T-cell (primary cell): ENCODE measurements at places on chromosomes 16 and 17. TPM values are rescaled to one million over a fixed set of nuclear protein-coding genes. Genes with fewer than 3 reads are reported as not detected.

GRCh38 chr17:18191236-18191667 lies 7.6 kb downstream of the ALKBH5 start:
- no peaks in the 10 kb centered on the region for H3K27me3 ChIP-seq
- no peak overlapping the region for H3K4me3 ChIP-seq
- no peak for DNase-seq
- peaks cover 14% of the 10 kb centered on the region for H3K36me3 ChIP-seq

DNA sequence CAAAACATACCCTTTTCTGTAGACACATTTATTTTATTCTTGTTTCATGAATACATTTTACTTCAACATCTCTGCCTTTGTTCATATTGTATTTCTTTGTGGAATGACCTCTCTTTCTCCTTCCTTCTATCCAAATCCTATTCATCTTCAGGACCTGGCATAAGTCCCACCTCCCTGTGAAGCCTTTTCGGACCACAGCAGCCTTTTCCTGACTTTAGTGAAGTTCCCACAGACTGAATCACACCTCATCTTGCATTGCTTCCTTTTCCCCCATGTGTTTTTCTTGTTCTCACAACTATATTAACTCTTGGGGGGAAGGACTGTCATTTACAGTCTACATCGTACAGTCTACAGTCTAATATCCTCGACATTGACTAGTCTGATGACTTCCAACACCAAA lies 58.2 kb downstream of the MFSD11 start:
- no peak for DNase-seq
- no peaks in the 10 kb centered on the region for H3K27me3 ChIP-seq
- no peaks in the 10 kb centered on the region for H3K36me3 ChIP-seq
- no peak overlapping the region for H3K4me3 ChIP-seq
- no peak overlapping the region for H3K27ac ChIP-seq

- no peaks in the 10 kb centered on the region for H3K36me3 ChIP-seq
- no peak overlapping the region for H3K4me3 ChIP-seq
- peaks cover 6% of the 10 kb centered on the region for H3K4me1 ChIP-seq
- DNase-seq = no peak
- H3K27me3 ChIP-seq = no peaks in the 10 kb centered on the region
Measured at GRCh38 chr17:74892013-74892841, 1.2 kb downstream of the FADS6 start.

NPB gene
- total RNA-seq = 0.43 TPM

- no peaks in the 10 kb centered on the region for H3K27me3 ChIP-seq
- peaks cover 20% of the 10 kb centered on the region for H3K4me1 ChIP-seq
- H3K36me3 ChIP-seq = no peaks in the 10 kb centered on the region
- DNase-seq = no peak
- no peak overlapping the region for H3K27ac ChIP-seq
Measured at GRCh38 chr17:57289613-57290012, 33.3 kb downstream of the MSI2 start.

DNA sequence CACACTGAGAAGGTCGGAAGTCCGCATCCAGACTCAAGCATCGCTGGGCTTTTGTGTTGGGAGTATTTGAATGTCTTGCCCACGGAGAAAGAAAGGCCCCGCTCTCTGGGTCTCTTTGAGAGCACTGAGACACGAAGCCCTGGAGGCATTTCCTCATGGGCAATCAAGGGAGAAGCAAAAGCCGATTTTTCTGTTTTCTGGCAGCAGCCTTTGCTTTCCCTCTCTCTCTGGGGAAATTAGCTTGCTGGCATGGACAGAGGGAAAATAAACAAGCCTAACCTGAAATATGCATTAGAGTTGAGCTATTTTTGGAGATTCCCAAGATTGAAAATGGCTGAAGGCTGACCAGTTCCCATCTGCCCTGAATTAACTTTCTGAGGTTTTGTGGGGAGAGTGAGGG lies 238.7 kb downstream of the HAPSTR1 start:
- no peak overlapping the region for H3K4me3 ChIP-seq
- no peaks in the 10 kb centered on the region for H3K4me1 ChIP-seq
- DNase-seq = no peak
- no peak overlapping the region for H3K27ac ChIP-seq
- no peaks in the 10 kb centered on the region for H3K36me3 ChIP-seq

CTF1 gene
- total RNA-seq = not detected

PRAC1 gene
- not detected for total RNA-seq

MTMR4 gene
- 53.1 TPM for total RNA-seq

GRCh38 chr17:48892940-48893645 lies 506 bp downstream of the ATP5MC1 start:
- H3K4me1 ChIP-seq = peaks cover 20% of the 10 kb centered on the region
- H3K4me3 ChIP-seq = peak overlapping the region; percentile 81
- no peaks in the 10 kb centered on the region for H3K27me3 ChIP-seq
- peak; percentile 8 for DNase-seq
- peak overlapping the region; percentile 93 for H3K27ac ChIP-seq

DNA sequence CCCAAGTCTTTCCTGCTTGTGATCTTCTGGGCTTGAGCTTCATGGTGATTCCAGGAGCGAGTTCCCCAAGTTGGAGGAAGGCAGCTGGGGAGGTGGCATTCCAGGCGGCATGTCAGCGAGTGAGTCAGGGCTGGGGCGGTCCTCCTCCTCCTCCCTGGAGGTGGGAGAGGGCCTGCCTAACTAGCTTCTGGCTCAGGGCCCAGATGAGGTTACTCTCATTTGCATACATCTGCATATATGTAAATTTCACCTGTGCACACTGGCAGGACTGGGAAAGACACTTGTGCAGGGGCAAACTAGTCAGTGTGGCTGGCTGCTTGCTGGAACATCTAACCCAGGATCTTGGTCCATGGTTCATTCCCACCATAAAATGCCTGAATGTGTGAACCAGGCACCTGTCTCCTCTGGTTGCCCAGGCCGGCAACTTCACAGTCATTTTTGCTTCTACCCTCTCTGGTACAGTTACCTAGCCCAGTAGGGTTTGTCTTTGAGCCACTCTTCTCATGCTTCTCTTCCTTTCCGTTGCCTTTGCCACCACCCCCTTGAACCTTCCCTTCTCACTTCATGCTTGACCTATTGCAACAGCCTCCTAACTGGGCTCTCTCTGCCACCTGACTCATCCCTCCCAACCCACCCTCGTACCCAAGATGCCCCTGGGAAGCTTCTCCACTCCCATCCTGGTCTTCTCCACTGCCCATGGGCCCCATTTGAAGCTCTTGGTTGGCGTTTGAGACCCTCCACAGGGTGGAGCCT lies 9.6 kb upstream of the DLX4 start:
- no peak overlapping the region for H3K4me3 ChIP-seq
- no peak for DNase-seq
- no peaks in the 10 kb centered on the region for H3K36me3 ChIP-seq

DNA sequence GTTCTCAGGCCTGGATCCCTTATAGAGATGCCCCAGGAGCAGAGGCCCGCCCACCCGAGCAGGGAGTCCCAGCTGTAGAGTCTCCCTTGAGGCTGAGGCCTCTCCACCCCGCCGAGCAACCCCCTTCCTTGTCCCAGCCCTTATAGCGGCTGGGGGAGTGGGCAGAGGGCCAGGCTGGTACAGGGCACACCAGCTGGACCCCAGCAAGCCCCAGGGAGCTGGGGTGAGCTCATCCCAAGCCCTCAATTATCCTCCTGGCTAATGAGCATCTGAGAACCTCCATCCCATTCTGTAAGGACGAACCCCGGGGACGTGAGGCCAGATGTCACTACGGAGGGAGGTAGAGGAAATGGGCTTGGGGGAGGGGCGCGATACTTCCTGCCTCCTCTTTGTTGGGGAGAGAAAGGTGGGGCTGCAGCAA lies 3.2 kb upstream of the SNN start:
- H3K27ac ChIP-seq = peak overlapping the region; percentile 62
- H3K4me3 ChIP-seq = peak overlapping the region; percentile 60
- H3K36me3 ChIP-seq = no peaks in the 10 kb centered on the region
- H3K27me3 ChIP-seq = no peaks in the 10 kb centered on the region
- peaks cover 24% of the 10 kb centered on the region for H3K4me1 ChIP-seq

- H3K4me1 ChIP-seq = no peaks in the 10 kb centered on the region
- H3K27me3 ChIP-seq = no peaks in the 10 kb centered on the region
- no peaks in the 10 kb centered on the region for H3K36me3 ChIP-seq
- no peak for DNase-seq
Measured at GRCh38 chr16:83626676-83627075, 181.1 kb upstream of the HSBP1 start.

DNA sequence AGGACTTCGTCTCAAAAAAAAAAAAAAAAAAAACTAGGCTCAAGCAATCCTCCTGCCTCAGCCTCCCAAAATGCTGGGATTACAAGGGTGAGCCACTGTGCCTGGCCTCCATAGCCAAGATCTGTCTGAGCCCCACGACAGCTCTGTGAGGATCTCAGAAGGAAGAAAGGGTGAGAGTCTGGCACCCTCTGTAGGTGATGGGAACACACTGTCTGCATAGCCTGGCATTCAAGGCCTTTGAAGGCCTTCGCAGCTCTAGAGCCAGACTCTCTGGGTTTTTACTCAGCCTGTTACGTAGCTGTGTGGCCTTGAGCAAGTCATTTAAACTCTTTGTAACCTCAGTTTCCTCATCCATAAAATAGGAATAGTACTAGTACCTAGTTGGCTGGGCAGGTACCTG lies 6.3 kb upstream of the XPO6 start:
- H3K27me3 ChIP-seq = no peaks in the 10 kb centered on the region
- no peak overlapping the region for H3K27ac ChIP-seq
- H3K4me3 ChIP-seq = no peak overlapping the region
- no peaks in the 10 kb centered on the region for H3K36me3 ChIP-seq
- peak; percentile 59 for DNase-seq

- H3K36me3 ChIP-seq = no peaks in the 10 kb centered on the region
- H3K4me3 ChIP-seq = no peak overlapping the region
- H3K27ac ChIP-seq = no peak overlapping the region
- H3K4me1 ChIP-seq = no peaks in the 10 kb centered on the region
- peaks cover 3% of the 10 kb centered on the region for H3K27me3 ChIP-seq
Measured at GRCh38 chr17:8002721-8003593, 542 bp downstream of the GUCY2D start.

DNA sequence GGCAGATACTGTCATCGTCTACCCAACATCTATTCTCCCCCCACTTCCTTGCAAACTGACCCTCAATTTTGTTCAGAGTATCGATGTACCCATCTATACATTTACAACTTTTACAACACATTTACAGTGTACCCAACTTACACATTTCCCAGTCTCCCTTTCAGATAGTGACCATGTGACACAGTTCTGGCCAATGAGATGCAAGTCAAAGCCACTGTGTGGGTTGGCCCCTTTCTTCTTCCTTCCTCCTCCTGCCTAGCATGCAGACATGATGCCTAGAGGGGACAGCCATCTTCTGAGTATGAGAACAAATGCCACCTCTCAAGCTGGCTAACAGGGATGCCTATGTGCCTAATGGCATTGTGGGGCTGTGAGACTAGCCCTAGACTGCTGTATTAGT lies 11.3 kb upstream of the NFAT5 start:
- H3K27ac ChIP-seq = no peak overlapping the region
- H3K36me3 ChIP-seq = no peaks in the 10 kb centered on the region
- no peaks in the 10 kb centered on the region for H3K4me1 ChIP-seq
- H3K27me3 ChIP-seq = no peaks in the 10 kb centered on the region
- DNase-seq = no peak
- no peak overlapping the region for H3K4me3 ChIP-seq

- no peak overlapping the region for H3K4me3 ChIP-seq
- no peaks in the 10 kb centered on the region for H3K36me3 ChIP-seq
- no peak overlapping the region for H3K27ac ChIP-seq
- no peaks in the 10 kb centered on the region for H3K4me1 ChIP-seq
- no peak for DNase-seq
- peaks cover 12% of the 10 kb centered on the region for H3K27me3 ChIP-seq
Measured at GRCh38 chr16:89184677-89184932, 13.1 kb downstream of the CDH15 start.

KREMEN2 gene
- not detected for total RNA-seq

DNA sequence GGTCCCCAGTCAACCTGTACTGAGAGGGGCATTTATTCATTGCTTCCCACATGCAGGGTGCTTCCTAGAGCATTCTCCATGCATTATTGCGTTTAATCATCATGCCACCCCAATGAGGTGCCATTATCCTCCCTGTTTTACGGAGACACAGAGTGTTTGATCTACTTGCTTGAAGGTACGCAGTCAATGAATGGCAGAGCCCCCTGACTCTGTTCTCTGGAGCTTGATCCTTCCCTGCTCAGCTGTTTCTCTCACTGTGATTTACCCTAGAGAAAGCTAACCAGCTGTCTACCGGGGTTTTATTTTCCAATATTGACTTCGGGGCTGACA lies 117.2 kb downstream of the PRKCB start:
- H3K4me3 ChIP-seq = no peak overlapping the region
- H3K27me3 ChIP-seq = no peaks in the 10 kb centered on the region
- no peak overlapping the region for H3K27ac ChIP-seq
- DNase-seq = no peak

DNA sequence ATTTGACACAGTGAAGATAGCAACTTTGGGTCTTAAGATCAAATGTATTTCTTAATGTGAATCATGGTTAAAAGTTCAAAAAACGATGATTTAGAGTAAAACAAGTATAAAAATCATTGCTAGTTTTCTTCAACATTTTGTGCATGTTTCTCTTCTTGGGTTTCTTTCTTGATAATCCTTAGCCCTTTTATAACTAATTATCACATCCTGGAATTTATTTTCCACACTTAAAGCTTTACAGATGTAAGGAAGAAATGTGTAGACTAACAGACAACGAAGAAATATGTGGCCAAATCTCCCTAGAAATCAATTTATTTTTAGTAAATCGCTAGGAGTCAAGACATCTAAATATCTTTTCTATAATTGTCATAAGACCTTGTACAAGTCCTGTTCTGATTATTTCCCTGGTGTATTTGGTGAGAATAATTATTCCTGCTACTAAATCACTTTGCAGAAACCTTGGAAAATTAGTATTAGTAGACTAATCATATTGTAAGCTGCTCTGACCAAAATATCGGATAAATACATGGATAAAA lies 4.9 kb downstream of the NACA2 start:
- H3K36me3 ChIP-seq = no peaks in the 10 kb centered on the region
- H3K4me1 ChIP-seq = no peaks in the 10 kb centered on the region
- H3K4me3 ChIP-seq = no peak overlapping the region
- H3K27ac ChIP-seq = no peak overlapping the region
- no peaks in the 10 kb centered on the region for H3K27me3 ChIP-seq

WIPI1 gene
- 5.4 TPM for total RNA-seq

DNA sequence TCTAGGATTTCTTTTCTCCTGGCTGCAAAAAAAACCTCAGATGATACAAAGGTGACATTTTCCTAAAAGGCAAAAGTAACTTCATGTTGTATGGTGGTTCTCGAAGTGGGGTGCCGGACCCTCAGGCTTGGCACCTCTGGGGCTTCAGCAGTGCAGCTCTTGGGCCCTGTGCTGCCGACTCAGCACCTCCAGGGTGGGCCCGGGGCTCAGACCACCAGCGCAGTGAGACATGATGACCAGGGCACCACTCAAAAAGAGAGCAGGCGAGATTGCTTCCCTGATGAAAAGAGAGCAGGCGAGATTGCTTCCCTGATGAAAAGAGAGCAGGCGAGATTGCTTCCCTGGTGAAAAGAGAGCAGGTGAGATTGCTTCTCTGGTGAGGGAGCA lies 98.7 kb upstream of the ZNF750 start:
- no peaks in the 10 kb centered on the region for H3K27me3 ChIP-seq
- no peak for DNase-seq
- H3K27ac ChIP-seq = no peak overlapping the region
- no peaks in the 10 kb centered on the region for H3K4me1 ChIP-seq
- peaks cover 29% of the 10 kb centered on the region for H3K36me3 ChIP-seq

GRCh38 chr16:81956213-81956948 lies 54.9 kb downstream of the SDR42E1 start:
- H3K27ac ChIP-seq = no peak overlapping the region
- H3K4me3 ChIP-seq = no peak overlapping the region
- no peak for DNase-seq
